ENCODE measurements at places on chromosomes 5 and 9.

DNA sequence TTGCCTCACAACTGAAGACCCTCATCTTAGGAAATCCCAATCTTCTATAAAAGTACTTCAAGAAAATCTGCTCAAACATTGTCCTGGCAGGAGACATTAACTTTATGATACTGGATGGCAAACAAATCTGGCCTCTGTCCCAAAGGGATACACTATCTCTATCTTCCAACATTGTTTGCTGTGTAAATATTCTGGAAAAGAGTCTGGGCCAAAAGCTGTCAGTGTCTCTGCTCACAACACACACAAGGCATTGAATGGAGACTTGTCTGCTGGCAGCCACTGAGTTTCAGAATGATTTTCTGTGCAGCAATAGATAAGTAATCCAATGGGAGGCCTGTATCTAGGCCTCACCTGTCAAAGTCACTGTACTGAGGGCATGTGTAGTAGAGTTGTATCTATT, 471.1 kb downstream of the DMAC1 start:
- no peak for DNase-seq

- no peak for DNase-seq
These were observed 274.9 kb downstream of the GADD45G start for GRCh38 chr9:89879701-89880100.

DNA sequence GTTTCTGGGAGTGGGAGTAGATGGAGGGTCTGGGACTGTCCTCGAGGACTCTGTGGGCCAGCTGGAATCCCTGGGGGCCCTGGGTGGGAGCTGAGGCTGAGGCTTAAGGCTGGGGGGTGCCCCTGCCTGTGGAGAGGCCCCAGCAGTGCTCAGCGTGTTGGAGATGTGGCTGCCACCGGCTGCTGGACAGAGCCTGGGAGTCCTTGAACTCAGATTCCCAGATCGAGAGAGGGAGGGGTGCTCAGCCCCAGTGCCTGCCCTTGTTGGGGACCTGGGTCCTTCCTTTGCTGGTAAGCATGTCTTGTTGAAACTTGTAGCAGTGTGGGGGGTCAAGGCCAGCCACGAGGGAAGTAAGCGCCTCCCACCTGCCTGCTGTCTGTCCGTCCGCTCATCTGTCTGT, 10.7 kb downstream of the RXRA start:
- DNase-seq: no peak

DNA sequence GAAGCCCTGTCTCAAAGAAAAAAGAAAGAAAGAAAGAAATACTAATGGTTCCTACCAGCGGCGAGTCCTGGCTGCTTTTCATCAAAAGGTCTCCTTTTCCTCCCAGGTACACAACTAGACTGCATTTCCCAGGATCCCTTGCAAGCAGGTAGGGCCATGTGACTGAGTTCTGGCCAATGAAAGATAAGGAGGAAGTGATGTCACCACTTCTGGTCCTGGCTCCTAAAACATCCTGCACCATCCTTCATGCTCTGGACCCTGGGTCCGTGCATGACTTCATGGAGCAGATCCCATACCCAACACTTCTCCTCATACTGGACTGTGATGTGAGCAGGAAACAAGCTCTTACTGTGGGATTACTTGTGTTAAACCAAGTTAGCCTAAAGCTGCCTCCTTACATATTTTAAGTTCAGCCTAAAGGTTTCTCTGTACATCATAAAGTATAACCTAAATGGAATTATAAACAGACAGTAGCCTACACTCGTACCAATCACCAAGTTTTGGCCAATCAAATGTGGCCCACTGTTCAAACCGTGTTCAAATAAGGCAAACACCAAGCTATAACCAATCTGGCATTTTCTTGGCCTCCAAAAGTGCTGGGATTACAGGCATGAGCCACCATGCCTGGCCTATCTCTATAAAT, 30.2 kb upstream of the FUBP3 start:
- DNase-seq: no peak

GRCh38 chr5:180354966-180355365, 1.8 kb upstream of the GFPT2 start:
- no peak for DNase-seq

GRCh38 chr5:62708481-62709325, 130.1 kb downstream of the LRRC70 start:
- no peak for DNase-seq

GRCh38 chr5:140345919-140346347, 470 bp downstream of the HBEGF start:
- no peak for DNase-seq

DNA sequence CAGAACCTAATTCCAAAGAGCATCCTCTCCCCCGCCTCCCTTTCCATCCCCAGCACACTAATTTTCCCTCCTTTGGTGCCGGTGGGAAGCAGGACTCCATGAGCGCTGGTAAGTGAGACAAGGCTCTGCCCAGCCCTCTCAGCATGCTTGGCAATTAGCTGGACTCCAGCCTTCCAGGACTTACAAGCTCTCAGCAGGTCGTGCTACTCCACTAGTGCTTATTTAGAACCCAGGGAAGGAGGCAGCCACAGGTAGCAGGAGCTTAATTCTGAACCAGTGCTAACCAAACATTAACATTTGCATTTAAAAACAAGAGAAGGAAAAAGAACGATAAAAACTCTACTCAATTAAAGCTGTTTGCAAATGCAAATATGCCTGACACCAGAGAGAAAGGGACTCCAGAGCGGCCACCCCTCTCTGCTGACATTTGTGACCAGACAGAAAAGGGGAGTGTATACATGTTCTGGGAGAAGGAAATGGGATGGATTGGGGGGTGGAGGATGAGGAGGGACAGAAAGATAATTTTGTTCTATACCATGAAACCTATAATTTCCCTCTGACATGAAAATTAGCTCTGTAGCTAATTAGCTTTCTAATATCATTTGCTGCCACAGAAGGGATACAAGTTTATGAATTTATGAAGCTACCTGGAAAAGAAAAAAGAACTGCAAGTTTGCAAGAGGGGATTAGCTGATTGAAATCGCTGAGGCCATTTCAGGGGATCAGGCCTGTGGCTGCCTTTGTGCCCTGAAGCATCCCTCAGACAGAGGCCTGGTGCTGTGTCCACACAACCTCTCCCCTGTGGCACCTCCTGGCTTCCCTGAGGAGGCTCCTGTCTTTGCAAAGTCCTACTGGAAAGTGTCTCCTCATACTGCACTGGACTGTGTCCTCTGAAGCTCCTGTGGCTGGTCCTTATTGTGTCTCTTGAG, 266.3 kb downstream of the SEC61B start:
- peak; percentile 19 for DNase-seq

GRCh38 chr5:156836846-156837245, 13.2 kb upstream of the PPP1R2B start:
- no peak for DNase-seq

DNA sequence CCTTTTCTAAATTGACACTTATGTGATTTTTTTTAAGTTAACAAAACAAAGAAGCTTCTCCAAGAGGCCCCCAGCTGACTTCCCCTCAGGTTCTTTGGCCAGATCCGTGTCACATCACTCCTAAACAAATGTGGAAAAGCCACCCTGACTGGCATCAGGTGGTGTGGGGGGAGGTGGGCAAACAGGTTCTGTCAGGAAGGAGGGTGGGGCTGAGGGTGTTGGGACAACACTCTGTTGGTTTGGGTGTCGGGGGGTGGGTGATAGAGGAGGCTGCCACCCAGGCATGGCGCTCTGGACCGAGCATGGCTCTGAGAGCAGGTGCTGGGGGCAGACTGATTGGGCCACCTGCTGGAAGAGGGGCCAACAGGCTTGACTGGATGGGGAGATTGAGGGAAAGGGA, 210.9 kb downstream of the HSPA4 start:
- no peak for DNase-seq

- no peak for DNase-seq
These were observed 162.5 kb upstream of the TLE4 start for GRCh38 chr9:79409182-79409823.

GRCh38 chr5:120207129-120207528, 257.0 kb upstream of the PRR16 start:
- DNase-seq: no peak

DNA sequence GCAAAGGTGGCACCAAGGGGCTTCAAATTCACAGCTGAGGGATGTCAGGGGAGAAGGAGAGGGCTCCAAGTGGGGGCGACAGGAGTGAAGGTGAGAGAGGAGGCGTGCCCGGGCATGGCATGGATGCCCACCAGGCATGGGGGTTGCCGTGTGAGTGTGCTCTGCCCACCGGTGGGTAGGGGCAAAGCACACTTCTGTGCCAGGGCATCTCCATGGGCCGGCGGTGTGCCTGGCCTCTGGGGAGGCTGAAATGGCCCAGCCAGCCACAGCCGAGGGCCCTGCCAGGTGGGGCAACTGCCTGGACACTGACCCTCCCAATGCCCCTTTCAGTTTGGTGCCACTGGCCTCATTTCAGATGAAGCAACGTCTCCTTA, 14.0 kb upstream of the RNU6ATAC start:
- DNase-seq: no peak

GRCh38 chr9:6441269-6441668, 28.3 kb downstream of the UHRF2 start:
- DNase-seq: no peak

DNA sequence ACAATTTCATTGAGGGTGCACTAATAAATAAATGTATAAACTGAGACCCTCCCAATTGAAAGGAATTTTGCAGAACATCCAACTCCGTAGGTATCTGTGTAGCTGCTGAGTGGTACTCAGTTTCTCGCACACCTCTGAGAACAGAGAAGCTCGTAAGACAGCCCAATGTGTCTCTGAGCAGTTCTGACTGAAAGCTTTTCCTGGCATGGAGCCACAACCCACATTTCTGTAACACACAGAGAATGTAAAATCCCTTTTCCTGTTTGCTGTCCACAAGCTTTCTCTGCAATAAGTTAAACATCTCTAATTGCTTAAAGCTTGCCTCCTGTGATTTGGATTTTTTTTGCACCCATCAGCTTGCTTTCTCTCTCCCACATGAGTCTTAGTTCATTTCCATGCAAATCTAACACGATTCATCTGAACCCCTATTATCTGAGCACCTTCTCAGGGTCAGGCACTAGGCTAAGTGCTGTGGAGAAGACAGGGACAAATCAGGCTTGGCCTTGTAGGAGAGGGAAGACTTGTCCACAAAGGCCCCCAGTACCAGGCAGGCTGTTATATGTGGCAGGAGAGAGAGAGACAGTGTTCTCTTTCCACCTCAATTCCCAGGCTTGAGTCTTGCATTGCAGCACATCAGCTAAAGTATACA, 44.2 kb upstream of the COL15A1 start:
- no peak for DNase-seq

GRCh38 chr9:40911647-40912046, 216.8 kb downstream of the FOXD4L6 start:
- no peak for DNase-seq

Data from NCI-H1417 treated with DMSO at 0.1 percent for 48 hours (cell line).